Dorsolateral prefrontal cortex (tissue), 122 donors: ENCODE measurements at places on chromosomes 2 and 18.

- DNase-seq: no peak
Observed at GRCh38 chr2:163171786-163172530, 333.4 kb upstream of the KCNH7 start.

DNA sequence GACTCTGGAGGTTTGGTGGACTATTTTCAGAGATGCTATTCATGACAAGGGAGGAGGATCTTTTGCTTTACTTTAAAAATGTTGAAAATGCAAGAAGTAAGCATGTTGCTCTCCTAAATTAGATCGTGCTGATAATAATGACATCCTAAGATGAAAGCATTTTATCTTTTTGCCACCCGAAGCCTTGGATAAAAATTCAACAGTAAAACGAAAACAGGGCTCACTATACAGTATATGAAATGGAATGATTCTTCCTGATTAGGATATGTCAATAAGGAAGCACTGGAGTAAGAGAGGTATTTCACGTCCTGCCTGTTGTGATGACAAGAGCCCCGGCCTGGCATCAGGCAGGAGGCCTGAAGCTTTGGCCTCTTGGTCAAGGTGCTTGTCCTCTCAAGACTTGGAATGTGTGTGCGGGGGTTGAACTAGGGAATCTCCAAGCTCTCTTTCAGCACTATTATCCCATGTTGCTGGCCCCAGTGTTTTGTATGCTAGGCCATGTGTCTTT is 306.0 kb downstream of the MTX2 start:
- DNase-seq: no peak

DNA sequence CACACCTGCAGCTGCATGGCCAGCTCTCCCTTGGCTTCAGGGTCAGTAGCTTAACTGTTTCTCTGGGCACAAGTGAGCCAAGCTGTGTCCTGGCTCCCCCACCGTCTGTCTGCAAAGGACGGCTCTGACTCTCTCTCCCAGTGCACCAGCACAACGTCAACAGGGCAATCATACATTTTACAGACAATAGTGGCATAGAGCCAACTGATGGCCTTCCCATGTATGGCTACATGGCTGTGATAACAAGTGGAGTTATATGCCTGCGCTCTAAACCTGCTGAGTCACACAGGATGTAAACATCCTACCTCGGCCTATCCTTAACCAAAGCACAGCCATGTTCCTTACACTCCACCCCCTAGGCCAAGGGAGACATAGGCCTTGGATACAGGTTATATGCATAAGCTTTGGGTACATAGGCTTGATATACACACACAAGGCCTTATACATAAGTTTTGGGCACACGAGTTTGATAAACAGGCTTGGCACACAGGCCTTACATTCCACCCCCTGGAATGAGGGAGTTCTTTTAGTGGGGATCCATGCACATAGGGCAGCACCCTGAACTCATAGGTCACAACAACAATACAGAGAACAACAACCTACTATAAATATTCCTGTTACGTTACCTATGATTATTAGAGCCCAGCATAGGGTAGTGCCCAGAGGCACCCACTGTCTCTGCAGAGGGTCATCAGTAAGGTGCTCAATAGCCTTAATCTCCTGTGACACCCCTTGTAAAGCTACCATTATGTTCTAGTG is 17.7 kb downstream of the PHOSPHO2 start:
- DNase-seq: no peak

DNA sequence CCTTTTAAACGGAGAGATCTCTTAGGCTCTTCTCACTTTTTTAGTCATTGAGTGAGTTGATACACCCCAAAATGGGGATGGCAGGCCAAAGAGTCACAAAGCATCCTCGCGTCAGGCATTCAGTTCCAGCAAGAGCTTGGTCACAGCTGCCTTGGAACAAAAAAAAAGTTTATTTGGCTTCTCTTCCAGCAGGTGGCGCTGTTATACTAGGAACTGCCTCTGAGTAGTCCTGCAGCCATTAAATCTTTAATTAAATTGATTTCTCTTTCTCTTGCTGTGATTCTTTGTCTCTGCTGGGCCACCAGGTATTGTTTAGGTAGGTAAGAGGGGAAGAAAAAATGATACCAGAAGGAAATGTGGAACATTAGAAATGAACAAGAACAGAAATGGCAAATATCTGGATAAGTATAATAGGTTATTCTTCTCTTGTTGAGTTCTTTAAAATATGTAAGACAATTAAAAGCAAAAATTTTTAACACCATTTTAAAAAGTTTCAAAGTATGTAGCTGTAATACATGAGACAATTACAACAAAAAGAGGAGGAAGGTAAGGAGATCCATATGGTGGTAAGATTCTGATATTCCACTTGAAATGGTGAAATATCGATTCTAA is 175.1 kb downstream of the GALNT1 start:
- DNase-seq: no peak

GRCh38 chr18:55884498-55884897 is 296.5 kb upstream of the TCF4 start:
- no peak for DNase-seq

DNA sequence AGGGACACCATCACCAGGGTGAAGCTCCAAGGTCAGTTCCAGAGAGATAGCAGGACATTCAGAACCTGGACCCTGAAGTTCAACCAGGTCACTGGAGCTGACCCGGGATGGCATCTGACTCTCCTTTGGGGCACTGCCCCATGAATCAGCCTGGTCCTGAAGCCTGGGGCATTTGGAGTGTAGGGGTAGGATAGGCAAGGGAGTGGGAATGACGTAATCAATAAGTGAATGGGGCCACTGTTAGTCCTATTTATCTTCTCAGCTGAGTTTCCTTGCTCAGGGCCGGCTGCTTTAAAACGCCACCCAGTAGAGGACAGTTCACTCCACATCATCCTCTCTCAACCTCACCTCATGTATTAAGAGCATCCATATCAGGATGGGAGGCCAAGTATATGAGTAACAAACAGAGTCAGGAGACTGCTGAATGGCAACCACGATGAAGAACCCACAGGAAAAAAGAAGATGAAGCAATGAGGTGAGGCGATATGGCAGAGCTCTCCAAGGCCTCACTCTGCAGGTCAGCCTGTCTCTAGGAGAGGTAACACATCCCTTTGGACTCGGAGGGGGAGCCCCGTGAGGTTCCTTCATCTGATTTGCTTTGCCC is 1.8 kb upstream of the RFX8 start:
- no peak for DNase-seq

GRCh38 chr2:124582387-124582786 is 557.3 kb downstream of the CNTNAP5 start:
- no peak for DNase-seq

GRCh38 chr2:3479430-3480320 is 39.7 kb downstream of the ADI1 start:
- DNase-seq: no peak

GRCh38 chr2:69693775-69694450 is 48.0 kb upstream of the ANXA4 start:
- no peak for DNase-seq

- DNase-seq: no peak
Observed at GRCh38 chr18:29849144-29849543, 1193.4 kb downstream of the DSC3 start.

DNA sequence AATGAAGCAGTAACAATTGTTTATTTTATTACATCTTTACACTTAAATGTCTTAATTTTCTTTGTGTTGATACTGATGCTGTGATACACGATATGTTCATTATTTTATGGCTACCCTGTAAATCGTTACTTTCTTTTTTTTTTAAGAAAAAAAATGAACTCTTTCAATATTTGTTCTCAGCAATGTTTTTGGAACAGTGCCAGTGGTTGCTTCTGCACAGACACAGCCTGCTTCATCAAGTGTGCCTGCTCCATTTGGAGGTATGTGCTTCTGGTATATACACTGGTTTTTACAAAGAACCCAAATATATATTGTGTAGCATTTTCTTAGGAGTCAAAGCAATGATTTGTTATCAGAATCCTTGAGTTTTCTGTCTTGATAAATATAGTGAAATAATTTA is 62.2 kb upstream of the SCYGR2 start:
- no peak for DNase-seq

- DNase-seq: no peak
Observed at GRCh38 chr2:64423303-64423702, 30.7 kb upstream of the LGALSL start.

DNA sequence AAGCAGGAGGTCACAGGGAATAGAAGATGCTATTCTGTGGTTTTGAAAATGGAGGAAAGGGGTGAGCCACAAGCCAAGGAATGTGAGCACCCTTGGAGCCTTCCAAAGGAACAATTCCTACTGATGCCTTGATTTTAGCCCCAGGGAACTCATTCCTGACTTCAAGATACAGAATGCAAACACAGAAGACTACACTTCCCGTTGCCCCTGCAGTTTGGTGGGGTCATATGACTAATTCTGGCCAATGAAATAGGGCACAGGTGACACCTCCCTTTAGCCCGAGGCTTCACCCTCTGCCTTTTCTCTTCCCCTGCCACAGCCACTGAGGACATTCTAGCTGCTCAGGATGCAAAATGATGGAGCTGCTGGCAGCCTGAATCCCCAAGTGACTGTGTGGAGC is 126.1 kb downstream of the INHBB start:
- no peak for DNase-seq

DNA sequence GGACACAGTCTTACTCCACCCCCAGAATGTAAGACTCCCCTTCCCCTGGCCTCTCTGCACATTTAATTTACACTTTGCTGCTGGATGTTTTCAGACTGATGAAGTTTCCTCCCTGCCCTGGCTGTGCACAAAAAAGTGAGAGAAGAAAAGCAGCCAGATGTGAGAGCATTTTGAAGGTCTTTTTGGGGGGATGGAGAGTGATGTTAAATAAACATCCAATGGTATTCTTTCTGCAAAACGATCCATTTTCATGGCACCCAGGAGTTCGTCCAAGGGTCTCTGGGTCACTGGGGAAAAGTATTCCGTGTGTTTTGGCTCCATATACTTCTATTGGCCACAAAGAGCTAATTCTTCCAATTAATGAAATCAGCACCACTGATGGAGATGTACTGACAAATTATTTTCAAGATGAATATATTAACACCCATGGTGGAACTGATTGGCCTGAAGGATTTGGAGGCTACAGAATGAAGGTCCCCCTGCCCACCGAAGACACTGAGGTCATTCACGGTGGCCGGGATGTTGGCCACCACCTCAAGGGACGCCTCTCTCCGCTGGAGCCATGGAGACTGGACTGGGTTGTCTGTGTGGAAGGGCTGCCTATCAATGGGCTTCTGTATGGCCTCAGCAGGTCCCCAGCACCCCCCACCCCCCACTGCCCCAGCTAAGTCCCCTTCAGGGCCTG is 107.6 kb upstream of the PKDCC start:
- DNase-seq: no peak
